Esophagus squamous epithelium (tissue), 5 donors: ENCODE measurements at places on chromosomes 7 and 10. TPM values are rescaled to one million over a fixed set of nuclear protein-coding genes. Genes with fewer than 3 reads are reported as not detected.

DNA sequence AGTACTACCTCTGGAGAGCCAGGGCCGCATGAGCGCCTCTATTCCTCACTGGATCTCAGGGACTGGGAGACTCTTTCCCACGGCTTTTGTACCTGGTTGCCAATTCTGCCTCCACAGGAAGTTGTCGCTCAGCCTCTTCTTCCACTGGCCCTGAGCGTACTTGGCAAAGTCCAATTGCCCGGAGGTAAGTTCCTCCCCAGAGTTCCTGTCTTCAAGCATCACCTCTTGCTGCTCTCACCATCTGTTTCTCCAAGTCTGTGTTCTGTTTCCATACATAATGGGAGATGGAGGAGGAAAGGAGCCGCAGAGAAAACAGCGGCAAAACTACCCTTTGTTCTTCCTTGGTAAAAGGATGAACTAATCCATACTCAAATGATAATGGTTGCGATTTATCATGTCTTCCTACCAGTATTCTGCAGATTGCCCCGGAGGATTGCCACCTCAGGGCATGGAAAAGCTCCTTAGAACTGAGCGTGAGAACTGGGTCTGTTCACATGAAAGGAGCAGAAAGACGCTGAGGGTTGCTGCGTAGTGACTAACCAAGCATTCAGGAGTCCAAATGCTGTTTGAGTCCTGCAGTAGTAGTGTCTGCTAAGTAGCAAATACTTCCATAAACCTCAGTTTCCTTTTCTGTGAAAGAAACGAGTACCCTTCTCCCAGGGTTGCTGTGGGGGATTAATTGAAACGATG is 170.2 kb upstream of the GLI3 start:
- DNase-seq: no peak

DNA sequence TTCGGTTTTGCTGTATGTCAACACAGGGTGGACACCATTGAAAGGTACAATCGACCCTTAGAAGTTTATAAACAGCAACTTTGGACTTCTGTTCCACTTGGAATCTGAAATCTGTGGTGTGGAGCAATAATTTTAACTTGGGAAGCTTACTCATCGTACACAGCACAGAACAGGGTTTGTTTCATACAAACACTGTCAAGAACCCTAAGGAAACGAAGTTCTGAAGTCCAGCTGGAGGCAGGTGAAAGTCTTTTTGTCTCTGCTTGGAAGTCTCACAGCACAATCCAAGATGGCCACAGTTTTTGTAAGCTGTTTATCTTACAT is 31.5 kb downstream of the NMT2 start:
- DNase-seq: no peak

- no peak for DNase-seq
Measured at GRCh38 chr7:108415821-108416536, 40.3 kb downstream of the NRCAM start.

DNA sequence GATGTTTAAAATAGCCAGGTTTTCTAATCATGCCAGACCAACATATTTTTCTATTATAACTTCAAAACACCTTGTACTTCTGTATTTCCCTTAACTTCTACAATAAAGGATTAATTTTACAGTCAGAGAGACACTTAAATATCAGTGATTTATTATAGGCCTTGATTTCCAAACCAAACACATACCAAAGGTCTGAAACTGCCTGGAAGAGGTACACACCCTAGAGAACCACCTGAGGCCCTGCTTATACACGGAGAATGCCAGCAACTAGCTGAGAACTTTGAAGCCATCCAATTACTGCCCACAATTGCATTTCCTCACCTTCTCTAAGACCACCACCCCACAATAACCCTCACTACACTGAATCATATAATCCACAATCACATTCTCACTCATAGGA is 4.9 kb downstream of the CCDC6 start:
- no peak for DNase-seq

- DNase-seq: no peak
Measured at GRCh38 chr7:73504920-73505319, 17.2 kb downstream of the BAZ1B start.

GRCh38 chr7:133121175-133121844 is 39.4 kb upstream of the CHCHD3 start:
- DNase-seq: no peak

- DNase-seq: no peak
Measured at GRCh38 chr7:30846378-30846777, 65.3 kb upstream of the AQP1 start.

GRCh38 chr7:64630496-64630895 is 35.4 kb upstream of the ZNF107 start:
- no peak for DNase-seq

- no peak for DNase-seq
Measured at GRCh38 chr10:6195376-6195775, 7.4 kb upstream of the PFKFB3 start.

DNA sequence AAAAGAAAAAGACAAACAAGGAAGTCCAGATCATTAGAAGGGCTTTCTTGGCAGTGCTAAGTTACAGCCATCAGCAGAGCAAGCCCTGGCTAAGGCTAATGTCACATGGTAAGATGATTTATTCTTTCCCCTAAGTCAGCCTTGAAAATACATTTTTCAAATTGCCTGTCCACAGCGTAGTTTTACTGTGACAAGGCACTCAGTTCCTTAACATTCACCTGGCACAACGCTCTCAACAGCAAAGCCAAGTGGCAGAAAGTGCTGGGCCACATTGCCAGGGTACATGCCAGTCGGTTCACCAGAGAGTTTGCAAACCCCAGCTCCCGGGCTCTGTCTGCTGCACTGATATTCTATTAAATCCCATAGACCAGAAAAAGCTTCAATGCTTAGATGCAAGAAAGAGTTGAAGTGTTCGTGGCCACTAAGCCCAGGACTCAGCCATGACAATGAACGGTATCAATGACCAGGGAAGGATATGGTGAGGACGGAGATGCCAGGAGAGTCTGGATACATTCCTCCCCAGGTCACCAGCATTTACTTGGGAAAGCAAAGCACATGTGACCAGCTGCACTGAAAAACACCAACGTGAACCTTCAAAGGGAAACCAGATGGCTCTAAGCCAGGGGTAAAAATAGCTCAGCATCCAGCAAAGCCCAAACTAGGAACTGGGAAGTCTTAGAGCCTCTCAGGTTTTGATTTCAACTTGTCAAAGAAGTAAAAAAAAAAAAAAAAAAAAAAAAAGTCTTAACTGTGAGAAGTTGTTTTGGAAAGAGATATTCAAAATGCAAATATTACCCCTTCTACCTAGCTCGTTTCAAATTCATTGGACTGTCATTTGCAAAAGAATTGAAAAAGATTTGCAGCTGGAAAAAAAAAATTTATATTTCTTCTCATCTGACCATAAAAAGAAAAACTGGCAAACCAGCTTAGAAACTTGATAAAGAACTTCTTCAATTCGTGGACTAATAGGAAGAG is 23.9 kb upstream of the MPP7 start:
- DNase-seq: no peak

- no peak for DNase-seq
Measured at GRCh38 chr10:109929501-109930219, 6.3 kb upstream of the XPNPEP1 start.

DNA sequence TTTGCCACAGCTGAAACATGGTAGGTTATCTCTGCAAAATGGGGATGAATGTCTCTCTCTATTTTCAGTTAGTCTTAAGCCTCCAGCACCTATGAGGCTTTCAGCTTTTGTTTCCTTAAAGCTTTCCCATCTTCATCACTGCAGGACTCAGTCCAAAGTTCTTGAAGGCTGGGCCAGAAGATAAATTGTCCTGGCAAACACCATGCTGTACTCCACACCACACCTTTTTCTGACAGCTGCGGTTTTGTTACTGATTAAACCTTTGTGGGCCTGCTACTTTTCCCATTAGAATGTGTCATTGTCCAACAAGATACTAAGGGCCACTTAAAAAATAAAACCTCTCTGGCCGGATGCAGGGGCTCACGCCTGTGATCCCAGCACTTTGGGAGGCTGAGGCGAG is 87.2 kb upstream of the A1CF start:
- DNase-seq: no peak

DNA sequence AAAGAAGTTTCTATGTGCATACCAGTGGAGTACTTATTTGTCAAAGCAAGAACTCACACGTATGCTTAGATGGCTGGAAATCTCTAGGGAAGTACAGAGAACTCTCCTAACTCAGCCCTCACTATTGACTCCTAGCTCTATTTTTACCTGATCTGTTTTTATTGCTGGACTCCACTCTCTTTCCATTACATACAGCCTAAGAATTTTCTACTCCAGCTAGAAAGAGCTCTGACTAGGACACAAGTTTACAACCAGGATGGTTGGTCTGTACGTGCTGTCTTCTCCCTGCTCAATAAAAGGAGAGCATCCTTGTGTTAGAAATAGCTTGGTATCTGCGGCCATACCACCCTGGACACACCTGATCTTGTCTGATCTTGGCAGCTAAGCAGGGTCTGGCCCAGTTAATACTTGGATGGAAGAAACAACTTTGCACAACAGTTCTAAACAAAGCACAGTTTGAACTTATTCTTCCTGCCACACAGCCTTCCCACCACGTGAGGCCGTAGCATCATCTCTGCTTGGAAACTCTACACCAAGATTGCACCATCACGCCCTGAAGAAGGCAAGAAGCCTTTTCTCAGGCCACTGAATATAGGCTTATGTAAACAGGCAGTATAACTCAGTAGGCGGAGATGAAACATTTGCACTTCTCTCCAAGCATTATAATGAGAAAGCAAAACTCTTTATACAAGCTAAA is 50.7 kb downstream of the KCNMA1 start:
- DNase-seq: no peak

GRCh38 chr10:28248092-28248491 is 54.8 kb downstream of the MPP7 start:
- no peak for DNase-seq

GRCh38 chr10:127417686-127418401 is 131.3 kb upstream of the NPS start:
- DNase-seq: no peak

DNA sequence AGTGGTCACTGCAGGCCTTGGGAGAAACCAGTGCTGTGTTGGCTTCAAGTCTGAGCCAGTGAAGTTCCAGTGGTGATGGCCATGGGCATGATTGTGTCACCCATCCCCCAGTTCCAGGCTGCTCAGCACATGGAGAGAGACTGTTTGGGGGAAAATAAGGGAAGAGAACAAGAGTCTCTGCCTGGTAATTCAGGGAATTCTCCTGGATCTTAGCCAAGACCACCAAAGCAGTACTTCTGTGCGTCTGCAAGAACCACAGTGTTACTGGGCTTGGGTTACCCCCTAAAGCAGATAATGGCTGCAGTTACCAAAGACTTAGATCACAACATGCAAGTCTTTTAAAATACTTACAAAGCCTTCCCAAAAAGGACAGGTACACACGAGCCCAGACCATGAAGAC is 225.0 kb upstream of the SEMA3C start:
- no peak for DNase-seq

- no peak for DNase-seq
Measured at GRCh38 chr7:101162551-101163278, 2.7 kb downstream of the VGF start.

- no peak for DNase-seq
Measured at GRCh38 chr10:131087464-131088215, 223.9 kb downstream of the TCERG1L start.

DNA sequence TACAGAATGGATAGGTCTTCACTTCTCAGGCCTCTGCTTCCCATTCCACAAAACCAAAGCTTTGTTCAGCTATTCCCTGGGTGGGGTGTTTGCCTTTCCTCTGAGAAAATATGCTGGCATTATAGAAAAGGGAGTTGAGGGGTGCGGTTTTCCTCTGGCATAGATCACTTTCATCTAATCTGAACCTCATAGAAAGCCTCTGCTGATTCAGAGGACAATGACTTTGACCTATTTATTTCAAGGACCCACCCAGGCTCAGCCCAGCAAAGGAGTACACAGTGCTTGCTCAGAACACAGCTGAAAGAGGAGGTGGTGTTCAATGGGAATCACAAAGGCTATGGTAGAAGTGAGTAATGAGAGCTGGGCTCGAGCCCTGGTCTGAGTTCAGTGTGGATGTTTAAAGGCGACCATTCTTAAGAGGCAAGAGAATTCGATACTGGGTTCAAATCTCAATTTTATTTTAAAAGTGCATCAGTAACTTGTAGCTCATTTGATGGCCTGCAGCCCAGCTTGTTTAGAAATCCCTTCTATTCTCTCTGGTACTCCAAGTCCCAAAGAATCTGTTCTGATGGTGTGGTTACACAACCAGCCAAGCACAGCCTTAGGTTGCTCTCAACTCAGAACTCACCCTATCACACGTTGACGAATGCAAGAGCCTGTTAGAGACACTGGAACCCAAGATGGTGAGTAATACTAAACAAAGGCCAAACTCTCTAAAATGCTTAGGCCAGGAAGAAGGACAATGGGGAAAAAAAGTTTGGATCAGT is 1012.8 kb downstream of the LRMDA start:
- no peak for DNase-seq

DNA sequence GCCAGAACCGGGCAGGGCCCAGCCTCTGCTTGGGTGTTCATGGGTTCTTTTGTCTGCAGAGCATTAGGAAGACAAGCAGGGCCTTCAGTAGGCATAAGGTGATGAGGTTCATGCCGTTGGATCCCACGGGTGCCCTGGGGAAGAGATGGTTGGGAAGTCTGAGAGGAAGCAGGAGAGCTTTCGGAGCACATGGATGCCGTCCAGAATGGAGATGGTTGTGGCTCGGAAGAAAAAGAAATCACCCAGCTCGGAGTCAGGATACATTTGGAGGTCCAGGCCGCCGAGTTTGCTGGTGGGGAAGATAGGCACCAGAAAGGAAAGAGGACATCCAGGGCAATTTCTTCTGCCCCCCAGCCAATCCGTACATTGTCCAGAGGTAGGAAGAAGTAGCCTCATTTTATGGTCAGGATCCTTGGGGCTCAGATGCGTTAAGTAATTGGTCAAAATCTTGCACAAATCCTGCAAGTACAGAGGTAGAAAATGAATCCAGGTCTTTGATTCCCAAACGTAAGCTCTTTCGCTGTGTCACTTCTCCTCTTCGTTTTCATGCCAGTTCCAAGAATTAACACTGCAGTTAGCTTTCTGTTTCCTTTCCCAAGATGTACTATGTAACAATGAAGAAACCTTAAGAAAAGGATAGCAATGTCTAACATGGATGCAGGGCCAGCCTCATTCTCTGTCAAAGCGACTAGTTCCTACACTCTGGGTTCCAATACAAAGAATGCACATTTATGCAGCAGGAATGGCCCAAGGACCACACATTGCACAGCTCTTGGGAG is 147.8 kb upstream of the KLF6 start:
- DNase-seq: no peak

DNA sequence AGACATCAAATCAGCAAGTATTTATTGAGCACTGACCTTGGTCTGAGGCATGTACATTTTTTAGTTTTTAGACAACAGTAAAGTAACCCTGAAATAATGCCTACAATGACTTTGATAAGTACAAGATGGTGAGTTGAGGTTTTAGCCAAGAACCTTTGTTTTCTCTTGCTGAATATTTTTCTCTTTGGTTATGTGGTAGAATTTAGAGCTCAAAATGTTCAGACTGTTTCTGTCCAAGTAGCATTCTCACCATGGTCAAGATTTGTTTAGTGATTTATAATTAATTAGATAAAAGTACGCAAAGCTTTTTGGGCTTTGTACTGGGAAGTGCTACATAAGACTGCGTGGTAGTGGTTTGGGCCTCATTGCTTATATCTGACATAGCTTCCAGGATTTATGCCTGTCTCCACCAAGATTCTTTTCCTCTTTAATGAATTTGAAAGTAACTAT is 102.4 kb downstream of the KAT6B start:
- no peak for DNase-seq

Gene PDE6C
- total RNA-seq: not detected

Gene CHST15
- 5.9 TPM for total RNA-seq

Gene PSMC2
- total RNA-seq: 105 TPM

Gene SPDYE8
- total RNA-seq: not detected

Gene PARP12
- total RNA-seq: 25.1 TPM

Gene TCF7L2
- 13.2 TPM for total RNA-seq

Gene ZNF248
- total RNA-seq: 13.0 TPM

Gene MYH16
- not detected for total RNA-seq

Gene GATA3
- not detected for total RNA-seq

Gene CALHM3
- total RNA-seq: not detected

Gene TEX47
- total RNA-seq: not detected
